Activated CD8-positive, alpha-beta memory T cell treated with anti-CD3 and anti-CD28 coated beads for 36 hours (primary cell): ENCODE measurements at places on chromosomes 4 and X. TPM values are rescaled to one million over a fixed set of nuclear protein-coding genes. Genes with fewer than 3 reads are reported as not detected.

Gene SRD5A3
- 25.9 TPM for total RNA-seq

Gene FMR1NB
- total RNA-seq: not detected

Gene FGF16
- total RNA-seq: not detected

Gene SPP1
- not detected for total RNA-seq

Gene HS6ST2
- total RNA-seq: 0.13 TPM

Gene PROM1
- 0.29 TPM for total RNA-seq

Gene CPLX1
- total RNA-seq: not detected

Gene GLOD5
- total RNA-seq: not detected

Gene LRCH2
- not detected for total RNA-seq

Gene SLC4A4
- 1.2 TPM for total RNA-seq

Gene IL21
- 3.2 TPM for total RNA-seq

Gene IL9R
- total RNA-seq: 2.1 TPM

Gene PCSK1N
- 3.0 TPM for total RNA-seq

Gene USP51
- total RNA-seq: 1.6 TPM

Gene SSX3
- total RNA-seq: not detected

Gene BST1
- 0.38 TPM for total RNA-seq

Gene RIPPLY1
- not detected for total RNA-seq

Gene TCEAL9
- 5.5 TPM for total RNA-seq

Gene ADGRG4
- total RNA-seq: not detected

Gene GLRA2
- total RNA-seq: not detected
